ENCODE measurements at places on chromosomes 2 and 18. TPM values are rescaled to one million over a fixed set of nuclear protein-coding genes. Genes with fewer than 3 reads are reported as not detected.
A peak's percentile ranks its signal among the peaks of the same experiment; 100 is the strongest.

GRCh38 chr2:11855064-11855760 lies 108.8 kb downstream of the LPIN1 start:
- DNase-seq: no peak

DNA sequence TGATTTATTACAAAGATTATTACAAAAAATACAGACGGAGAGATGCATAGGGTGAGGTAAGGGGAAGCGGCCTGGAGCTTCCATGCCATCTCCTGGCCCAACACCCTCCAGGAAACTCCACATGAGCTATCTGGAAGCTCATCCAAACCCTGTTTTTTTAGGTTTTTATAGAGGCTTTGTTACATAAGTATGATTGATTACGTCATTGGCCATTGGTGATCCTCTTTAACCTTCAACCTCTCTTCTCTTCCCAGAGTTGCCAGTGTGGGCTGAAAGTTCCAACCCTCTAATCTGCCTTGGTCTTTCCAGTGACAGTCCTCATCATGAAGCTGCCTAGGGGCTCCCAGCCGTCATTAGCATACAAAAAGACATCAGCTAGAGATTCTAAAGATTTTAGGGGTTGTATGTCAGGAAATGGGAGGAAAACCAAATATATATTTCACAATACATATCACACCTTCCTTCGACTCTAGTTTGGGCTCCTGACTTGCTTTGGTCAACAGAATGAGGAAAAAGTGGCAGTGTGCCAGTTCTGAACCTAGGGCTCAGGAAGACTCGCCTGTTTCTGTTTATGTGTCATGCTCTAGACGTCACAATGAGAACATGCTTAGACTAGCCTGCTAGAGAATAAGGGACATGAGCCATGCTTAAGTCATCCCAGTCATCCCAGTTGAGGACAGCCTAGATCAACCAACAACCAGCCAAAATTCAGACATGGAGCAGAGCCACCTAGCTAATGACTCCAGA lies 54.1 kb downstream of the ETAA1 start:
- no peak for DNase-seq

- DNase-seq: no peak
These were observed 40.7 kb downstream of the SLC3A1 start for GRCh38 chr2:44315945-44316344.

DNA sequence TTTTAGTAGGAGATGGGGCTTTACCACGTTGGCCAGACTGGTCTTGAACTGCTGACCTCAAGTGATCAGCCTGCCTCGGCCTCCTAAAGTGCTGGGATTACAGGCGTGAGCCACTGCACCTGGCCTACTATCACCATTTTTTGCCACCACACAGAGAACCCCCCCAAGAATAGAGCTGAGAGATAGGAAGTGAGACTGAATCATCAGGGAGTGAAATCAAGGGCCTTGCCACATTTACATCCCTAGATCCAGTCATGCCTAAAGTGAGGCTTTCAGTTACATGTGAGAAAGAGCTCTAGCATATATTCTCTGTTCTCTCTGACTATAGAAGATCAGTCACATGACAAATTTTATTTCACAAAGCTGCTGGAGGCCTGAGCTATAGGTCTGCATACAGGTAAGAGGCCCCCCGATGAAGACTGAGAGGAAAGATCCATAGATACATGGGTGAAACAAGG lies 28.0 kb upstream of the KCMF1 start:
- no peak for DNase-seq

- no peak for DNase-seq
These were observed 6.7 kb downstream of the AOX1 start for GRCh38 chr2:200592406-200593075.

DNA sequence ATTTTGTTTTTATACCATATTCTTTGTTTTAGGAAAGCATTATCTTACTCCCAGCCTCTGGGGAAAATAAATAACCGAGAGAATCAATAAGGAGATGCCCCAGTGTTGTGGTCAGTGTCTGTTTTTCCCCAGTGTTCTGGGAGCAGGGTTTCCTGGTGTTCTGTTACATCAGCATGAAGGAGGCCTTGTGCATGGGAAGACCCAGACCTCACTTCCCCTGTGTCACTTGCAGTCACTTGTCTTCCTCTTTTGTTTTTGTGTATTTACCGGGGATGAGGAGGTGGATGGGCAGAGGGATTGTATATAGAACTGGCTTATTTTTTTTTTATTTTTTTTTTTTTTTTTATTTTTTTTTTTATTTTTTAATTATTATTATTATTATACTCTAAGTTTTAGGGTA lies 45.0 kb upstream of the MGAT5 start:
- DNase-seq: no peak

GRCh38 chr2:191351298-191351697 lies 106.1 kb downstream of the MYO1B start:
- DNase-seq: no peak

DNA sequence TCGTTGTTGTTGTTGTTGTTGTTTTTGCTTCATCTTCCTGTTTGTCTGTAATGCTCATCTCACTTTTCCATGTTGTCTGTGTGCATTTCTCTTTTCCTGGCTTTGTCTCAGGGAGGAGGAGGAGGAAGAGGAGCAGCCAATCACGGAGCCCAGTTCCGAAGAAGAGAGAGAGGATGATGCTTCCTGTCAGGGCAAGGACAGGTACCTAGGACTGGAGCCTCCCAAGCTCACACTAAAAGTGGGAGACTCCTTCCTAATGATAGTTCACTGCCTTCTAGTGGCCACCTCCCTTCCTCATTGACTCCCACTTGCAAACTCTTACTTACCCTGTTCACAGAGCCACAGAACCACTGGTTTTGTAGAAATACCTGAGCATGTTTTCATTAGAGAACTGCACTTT lies 179.6 kb downstream of the TPGS2 start:
- DNase-seq: no peak

DNA sequence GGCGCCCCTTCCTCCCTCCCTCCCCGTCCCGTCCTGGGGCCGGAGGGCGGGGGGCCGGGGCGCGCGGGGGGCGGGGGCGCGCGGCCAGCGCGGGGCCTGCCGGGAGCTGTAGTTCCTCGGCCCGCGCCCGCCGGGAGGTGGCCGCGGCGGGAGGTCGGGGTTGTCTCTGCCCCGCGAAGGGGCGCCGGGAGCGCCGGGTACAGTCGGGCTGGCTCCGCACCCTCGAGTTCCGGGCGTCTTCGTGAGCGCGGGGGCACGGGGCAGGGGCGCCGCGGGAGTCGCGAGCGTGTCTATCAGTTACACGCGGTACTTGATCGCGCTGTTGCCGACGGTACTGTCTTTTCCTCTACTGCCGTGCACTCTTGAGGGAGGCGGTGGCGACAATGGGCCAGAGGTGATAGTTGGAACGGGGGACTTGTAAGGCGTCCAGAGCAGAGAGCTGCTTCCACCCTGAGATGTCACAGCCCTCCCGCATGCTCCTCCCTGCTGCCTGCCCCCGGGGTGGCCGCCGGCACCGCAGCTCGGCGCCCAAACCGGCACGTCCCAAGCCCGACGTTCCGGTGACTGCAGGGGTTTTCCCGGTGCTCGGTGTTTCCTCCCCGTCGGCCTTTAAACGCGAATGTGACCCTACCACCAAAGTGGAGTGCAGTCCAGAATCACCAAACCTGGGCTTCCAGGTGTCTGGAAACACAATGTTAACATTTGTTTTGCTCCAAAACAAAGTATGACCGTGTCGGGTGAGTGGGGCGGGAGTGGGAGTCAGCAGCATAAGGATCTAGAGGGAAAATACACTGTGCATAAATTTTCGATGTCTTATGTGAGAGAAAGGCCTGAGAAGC lies at the start of gene PRKD3:
TSS of gene PRKD3 (minus strand) at position 48 of the 839 bp plus-strand sequence. CDS start 8,309 bp downstream, outside the sequence.
- DNase-seq: peak; percentile 77

GRCh38 chr2:202653890-202654289 lies 19.1 kb downstream of the FAM117B start:
- DNase-seq: no peak

DNA sequence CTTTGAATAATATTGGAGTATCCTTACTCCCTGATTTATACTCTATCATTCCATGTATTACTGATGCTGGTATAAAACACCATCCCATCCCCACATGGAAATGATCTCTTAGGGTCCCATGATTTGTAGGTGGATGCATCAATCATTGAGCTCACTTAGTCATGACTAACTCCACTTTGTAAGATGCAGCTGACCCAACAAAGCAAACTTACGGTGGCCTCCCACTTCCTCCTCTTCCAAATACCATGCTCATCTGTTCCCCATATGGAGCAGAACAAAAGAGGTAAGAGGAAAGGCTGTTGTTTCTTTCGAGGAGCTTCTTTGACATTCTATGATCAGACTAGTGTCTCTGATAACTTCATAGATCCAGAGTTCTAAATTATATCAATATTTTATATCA lies 640.2 kb upstream of the SLC39A10 start:
- no peak for DNase-seq

GRCh38 chr2:96953611-96953978 lies 32.8 kb downstream of the FAM178B start:
- no peak for DNase-seq

DNA sequence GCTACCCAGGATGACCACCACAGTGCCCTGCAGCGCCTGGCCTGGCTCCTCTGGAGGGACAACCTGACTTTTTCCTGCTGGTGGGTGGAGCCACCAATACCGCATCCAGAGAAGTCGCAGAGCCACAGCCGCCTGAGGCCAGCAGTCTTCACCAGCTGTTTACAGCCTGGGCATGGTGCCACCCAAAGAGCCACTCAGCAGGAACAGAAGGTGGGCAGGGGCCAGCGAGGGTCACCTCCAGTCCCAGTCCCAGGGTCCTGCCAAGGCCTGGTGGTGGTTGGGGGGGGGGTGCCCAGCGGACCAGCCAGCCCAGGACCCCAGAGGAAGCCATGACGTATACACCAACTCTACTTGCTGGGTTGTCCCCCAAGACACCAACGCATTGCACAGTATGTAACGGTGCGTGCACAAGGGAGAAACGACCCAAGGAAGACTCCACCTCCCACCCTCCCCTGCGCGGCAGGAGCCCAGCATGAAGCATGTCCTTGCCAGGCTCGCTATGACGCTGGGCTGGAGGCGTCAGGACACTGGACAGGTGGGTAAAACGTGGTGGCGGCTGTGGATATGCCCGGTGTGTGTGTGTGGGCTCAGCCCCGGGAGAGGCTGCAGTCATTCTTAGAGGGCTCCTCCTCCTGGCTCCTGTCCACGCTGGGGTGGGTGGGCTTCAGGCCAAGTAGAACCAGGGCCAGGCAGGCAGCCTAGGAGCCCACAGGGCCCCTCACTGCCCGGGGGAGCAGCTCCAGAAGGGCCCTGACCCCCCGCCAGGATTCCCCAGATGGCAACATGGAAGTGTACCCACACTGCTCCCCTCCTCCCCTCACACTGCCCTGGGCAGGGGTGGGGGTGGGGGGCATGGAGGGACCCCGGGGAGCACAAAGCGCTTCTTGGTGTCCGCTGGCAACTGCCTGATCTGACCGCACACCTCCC lies 49.3 kb downstream of the HS6ST1 start:
- peak; percentile 53 for DNase-seq

GRCh38 chr2:231425811-231426703 lies 30.5 kb downstream of the B3GNT7 start:
- DNase-seq: no peak

DNA sequence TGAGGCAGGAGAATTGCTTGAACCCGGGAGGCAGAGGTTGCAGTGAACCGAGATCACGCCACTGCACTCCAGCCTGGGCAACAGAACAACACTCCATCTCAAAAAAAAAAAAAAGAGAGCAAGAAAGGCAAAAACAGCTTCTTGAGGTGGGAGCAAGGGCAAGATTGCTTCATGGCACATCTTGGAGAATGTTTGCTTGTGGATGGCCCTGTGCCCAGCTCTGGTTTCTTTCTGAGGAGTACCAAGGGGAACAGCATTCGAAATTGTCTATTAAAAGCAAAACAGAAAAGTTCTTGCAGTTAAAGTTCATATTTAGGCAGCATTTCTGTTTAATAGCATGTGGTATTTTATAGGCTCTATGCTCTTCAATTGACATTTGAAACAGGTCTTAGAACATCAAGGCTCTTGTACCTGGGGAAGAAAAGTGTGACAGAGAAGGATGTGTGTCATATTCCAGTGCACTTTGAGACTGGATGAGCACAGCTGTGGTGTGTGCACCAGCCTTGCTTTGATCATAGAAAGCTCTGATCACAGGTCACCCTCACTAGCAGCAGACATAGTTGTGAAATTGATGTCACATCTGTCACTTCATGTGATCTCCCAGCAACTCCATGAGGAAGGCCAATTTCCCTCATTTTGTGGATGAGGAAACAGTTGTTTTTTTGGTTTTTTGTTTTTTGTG lies 154.3 kb downstream of the UXS1 start:
- no peak for DNase-seq

The KLHL14 gene
- not detected for total RNA-seq

The LDLRAD4 gene
- total RNA-seq: 5.7 TPM

The CD8A gene
- 0.27 TPM for total RNA-seq

The GLI2 gene
- 0.71 TPM for total RNA-seq

The PROKR1 gene
- total RNA-seq: not detected

The TEKT4 gene
- 0.19 TPM for total RNA-seq

The ABHD1 gene
- total RNA-seq: 1.4 TPM

The PJVK gene
- 1.8 TPM for total RNA-seq

Measured in psoas muscle (tissue), 8 donors.